ENCODE measurements at places on chromosomes 3 and 15.

- no peak for DNase-seq
Measured at GRCh38 chr3:42117175-42118008, 26.2 kb downstream of the TRAK1 start.

- no peak for DNase-seq
Measured at GRCh38 chr15:71788646-71789579, 21.4 kb upstream of the NR2E3 start.

DNA sequence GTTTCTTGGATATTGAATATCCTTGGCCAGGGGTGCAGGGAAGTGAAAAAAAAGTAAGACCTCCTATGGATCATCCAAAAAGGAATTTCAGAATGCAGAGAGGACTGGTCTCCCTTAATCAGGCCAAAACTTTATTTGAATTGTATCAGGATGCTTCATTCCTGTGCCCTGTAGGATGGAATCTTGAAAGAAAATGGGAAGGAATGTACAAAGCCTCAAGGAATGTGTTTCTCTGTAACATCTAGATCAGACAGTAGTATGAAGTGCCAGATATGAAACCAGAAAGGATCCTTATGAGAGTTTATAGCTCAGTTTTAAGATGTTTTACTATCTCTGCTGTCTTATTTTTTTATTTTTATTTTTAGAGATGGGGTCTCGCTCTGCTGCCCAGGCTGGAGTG, 6.5 kb upstream of the GSK3B start:
- DNase-seq: no peak

GRCh38 chr3:132404276-132404675, 13.0 kb upstream of the DNAJC13 start:
- no peak for DNase-seq

DNA sequence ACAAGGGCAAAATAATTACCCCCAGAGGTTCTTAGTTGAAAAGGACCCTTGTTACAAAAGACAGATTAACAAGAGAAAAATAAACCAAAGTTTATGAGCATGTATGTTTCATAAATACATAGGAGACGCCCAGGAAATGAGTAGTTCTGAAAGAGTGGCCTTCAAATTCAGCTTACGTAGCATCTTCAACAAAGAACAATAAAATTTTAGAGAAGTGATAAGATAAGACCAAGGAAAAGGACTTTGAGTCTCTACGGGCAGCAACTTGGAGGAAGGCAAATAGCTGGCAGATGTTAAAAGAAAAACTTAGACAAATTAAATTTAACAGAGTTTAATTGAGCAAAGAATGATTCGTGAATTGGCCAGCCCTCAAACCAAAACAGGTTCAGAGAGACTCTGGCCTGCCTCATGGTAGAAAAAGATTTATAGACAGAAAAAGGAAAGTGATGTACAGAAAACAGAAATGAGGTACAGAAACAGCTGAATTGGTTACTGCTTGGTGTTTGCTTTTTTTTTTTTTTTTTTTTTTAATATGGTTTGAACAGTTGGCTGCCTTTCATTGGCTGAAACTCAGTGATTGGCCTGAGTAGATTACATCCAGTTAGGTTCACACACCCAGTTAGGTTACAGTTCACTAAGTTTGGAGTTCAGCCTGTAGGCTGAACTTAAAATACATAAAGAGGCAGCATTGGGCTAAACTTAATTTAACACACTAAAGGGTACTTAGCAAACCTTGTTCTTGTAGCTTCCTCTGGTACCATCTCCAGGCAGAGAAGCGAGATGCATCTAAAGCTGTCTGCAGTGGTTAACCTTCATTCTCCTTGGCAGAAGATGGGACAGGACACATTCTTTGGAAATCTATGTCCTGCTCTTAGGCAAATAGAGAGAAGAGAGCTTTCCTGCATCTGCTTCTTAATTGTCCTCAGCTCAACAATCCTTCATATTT, 23.2 kb downstream of the C2CD4B start:
- no peak for DNase-seq

DNA sequence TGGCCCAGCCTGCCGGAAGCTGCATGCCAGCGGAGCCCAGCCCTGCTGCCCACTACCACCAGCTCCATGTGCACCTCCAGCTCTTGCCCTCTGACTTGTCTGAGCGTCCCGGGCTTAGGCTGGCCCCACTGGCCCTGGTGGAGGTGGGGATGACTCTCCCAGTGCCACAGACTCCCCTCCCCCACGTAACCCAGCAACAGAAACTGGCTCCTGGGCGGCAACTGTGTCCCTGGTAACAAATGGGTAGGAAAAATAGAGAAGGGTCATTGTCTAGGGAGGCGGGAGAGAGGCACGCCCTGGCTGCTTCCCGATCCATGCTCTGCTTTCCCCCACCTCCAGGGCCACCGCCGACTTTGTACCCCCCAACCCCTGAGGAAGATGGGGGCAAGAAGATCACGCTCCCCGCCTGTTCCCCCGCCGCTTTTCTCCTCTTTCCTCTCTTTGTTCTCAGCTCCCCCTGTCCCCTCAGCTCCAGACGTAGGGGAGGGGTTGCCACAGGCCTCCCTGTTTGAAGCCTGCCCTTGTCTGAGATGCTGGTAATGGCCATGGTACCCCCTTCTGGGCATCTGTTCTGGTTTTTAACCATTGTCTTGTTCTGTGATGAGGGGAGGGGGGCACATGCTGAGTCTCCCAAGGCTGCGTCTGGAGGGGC, 10.8 kb upstream of the SEMA3B start:
- DNase-seq: no peak

DNA sequence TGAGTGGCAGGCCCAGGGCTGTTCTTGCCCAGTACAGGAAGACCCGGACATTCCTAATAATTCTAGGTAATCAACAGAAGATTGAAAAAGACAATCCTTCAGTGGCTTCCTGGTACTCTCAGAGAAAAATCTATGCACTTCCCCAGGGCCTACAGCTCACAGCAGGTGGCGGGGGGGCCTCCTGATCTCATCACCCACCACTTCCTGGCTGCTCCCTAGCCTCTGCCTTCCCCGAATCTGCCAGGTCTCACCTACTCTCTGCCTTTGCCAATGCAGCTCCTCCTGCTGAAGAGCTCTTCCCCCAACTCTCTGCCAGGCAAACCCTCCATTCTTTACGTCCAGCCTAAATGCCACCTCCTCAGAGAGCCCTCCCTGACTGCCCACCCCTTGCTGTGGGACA, 37.5 kb downstream of the EHD4 start:
- DNase-seq: no peak

- no peak for DNase-seq
Measured at GRCh38 chr15:20280933-20281463, 260.6 kb downstream of the GOLGA6L6 start.

DNA sequence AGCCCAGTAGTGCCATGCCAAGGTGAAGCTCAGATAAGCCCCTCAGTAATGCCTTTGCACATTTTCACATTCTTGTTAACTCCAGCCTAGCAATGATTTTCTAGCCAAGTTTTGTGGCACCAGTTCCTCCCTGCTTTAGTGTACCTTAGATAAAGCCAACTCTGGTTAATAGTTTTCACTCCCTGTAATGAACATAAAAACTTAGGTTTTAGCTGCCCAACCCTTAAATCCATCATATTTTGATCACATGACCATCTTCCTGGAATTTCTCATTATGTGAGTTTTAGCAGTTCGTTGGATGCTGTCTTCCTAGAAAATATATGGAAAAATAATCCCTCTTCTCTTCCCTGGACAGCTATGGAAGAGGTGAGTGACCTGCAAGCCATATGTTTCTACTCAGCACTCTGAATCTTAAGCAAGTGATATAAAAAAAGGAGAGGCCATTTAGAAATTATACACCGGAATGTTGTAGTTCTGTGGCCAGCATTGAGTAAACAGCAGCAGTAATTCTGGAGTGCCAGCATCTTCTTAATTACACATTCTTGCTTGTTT, 62.2 kb upstream of the P2RY1 start:
- no peak for DNase-seq
